Right lung (tissue), 10 donors: ENCODE measurements at places on chromosomes 11 and 22.

DNA sequence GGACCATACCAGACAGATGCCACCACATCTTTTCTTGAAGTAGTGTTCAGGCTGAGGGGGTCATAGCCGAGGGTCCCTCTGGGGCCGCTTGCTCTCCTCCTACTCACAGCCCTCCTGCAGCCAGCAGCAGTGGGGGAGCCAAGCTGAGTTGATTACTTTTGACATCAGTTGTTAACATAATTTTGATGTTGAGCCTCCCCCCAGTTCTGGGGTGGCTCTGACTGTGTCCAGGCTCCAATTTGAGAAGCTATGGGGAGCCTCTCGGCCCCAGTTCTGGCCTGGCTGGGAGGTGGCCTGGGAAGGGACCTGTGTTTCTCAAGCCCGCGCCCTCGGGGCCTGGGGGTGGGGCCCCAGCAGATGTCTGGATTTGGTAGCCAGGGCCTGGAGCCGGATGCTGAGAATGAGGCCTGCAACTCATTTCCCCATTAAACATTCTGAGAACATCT is 47.9 kb downstream of the KCNQ1OT1 start:
- no peak for DNase-seq

DNA sequence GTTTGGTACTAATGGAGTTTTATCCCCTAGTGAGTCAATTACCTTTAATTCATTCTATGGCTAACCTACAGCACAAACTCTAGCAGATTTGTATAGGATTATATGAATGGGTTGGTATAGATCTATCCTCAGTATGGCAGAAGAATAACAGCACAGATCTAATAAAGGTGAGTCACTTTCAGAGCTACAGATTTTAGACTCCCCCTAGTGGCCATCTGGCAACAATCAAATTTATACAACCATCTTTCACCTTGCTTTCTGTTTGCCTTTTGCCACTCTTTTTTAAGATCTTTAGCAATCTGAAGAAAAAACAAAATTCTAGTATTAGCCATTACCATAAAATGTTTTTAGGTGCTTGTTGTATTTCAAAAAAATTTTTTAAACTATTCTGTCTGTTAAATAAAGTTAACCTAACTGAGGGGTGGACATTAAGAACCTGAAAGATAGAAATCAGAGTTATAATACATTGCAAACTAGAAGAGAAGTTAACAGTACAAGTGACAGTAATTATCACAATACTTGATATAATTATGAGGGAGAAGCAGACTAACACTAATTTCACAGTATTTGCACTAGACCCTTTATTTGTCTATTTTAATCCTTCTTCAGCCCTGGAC is 25.8 kb downstream of the DDIAS start:
- peak; percentile 17 for DNase-seq

GRCh38 chr11:79152511-79152910 is 288.3 kb downstream of the TENM4 start:
- DNase-seq: no peak

DNA sequence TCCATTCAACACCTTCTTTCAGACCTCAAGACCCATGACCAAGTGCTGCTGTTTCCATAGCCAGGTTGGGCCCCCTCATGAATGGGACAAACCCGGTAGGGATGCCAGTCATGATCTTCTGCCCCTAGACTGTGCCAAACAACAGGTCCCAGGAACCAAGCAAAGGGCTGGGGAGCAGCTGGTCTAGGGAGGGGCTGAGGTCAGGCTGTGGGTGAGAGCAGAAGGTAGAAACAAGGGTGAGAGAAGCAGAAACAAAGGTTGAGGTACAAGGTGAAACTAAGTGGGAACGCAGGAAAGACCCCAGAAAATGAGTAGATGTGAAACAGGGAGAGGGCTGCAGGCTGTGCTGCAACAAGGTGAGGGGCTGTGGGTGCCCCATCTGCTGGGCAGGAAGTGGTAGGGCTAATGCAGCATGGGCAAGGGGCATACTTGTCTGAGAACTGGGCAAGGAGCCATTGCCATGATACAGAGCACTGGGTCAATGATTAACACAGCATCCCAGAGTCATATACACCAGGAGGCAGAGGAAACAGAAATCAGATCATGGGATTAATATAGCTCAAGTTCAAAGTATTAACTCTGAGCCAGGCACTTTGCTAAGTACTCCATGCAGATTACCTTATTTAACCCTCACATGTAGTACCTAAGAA is 45.9 kb downstream of the SLC1A2 start:
- no peak for DNase-seq

DNA sequence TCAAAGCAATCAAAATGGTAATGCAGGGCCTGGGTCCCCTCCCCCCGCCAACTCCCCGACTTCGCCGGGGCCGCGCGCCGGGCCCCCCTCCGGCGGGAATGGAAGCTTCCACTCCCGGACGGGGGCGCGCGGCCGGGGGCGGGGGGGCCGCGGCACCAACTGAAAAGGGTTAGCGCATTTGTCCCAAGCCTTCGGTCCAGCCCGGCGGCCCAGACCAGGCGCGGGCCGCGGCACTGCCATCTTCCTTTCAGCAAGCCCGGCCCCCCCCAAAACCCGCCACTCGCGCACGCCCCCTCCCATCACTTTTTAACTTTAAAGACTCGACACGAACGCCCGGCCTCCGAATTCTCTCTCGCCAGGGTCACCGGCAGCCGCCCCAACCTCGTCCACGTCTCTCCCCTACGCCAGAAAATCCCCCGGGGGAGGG is 2.8 kb downstream of the PHF21B start:
- peak; percentile 53 for DNase-seq

GRCh38 chr11:102268083-102268984 is 49.0 kb upstream of the BIRC3 start:
- peak; percentile 79 for DNase-seq

DNA sequence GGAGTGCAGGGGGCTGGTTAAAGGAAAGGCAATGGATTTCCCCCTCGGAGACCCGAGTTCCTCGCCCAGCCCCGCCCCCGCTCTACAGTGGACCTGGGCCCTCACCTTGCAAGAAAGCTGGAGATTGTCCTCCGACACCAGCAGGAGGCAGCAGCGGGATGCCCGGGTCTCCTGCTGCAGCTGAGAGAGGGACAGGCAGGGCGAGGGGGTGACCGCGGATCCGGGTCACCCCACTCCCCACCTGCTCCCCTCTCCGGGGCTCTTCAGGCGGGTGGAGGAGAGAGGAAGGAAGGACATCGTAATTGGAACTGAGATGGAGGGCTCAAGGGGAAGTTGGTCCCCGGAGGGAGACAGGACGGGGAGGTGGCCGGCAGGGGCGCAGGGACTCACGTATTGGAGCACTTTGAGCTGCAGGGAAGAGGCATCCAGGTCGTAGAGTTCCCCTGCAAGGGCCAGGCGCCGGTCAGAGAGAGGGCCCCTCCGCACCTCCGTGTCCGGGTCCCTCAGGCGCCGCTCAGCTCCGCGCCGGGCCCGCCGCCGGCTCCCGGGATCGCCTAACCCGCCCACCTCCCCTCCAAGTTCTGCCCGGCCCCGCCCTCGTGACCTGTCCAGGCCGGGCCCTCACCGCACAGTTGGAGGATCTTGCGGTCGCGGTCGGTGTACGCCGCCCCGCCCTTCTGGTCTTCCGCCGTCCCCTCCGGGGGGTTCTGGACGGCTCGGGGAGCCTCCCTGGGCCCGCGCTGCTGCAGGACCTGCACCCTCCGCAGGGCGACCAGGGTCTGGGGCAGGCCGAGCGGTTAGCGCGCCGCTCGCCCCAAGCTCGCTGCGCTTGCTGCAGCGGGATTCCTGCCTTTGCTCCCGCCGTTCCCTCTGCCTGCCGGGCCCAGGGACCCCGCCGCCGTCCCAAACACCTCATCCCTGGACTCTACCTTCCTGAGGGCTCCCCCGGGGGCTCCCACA is 84.1 kb downstream of the PDE2A start:
- DNase-seq: no peak

GRCh38 chr11:86623041-86623621 is 49.3 kb downstream of the ME3 start:
- no peak for DNase-seq

- no peak for DNase-seq
Observed at GRCh38 chr11:65719871-65720210, 757 bp downstream of the RNASEH2C start.

GRCh38 chr11:44191322-44192016 is 96.0 kb downstream of the EXT2 start:
- no peak for DNase-seq
